ENCODE measurements at places on chromosomes 2 and 18.
A peak's percentile ranks its signal among the peaks of the same experiment; 100 is the strongest.

DNA sequence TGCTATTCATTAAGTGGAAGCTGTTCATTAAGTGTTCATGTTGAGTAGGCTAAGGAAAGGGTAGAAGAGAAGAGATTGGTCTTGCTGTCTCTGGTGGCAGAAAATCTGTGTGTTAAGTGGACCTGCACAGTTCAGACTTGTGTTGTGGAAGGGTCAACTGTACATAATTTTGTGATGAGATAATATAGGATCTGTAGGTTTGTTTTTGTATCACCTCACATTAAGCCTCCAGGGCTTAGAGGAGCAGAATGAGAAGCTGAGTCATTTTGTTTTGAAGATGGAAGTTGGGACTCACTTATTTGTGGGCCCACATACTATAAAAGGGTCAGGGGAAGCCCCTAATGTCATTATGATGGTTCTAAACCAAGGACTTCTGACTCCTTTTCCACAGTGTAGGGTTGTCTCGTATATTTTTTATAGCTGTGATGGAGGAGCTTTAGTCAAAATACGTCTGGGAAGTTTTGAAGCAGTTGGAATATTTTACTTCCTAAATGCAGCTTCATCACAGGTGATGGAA lies 18.2 kb downstream of the PMS1 start:
- ATAC-seq, result no peak

DNA sequence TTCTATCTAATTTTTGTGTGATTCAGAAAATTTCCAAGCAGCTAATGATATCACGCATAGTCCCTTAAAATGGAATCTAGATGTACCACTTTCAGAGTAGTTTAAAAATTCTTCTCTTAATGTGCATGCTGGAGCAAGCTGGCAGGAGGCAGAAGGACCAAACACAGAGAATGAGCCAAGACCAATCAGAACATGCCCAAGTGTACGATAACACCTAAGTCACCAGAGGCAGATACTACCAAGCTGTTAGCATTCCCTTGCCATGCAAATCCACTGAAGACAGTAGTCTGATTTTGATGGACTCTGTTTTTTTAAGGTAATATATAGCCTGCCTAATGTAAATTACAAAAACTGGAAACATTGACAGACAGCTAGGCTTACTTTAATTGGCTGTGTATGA lies 109.3 kb downstream of the DNAH7 start:
- ATAC-seq, result no peak

- ATAC-seq, result no peak
Measured at GRCh38 chr2:194545978-194546377, 1111.0 kb upstream of the SLC39A10 start.

GRCh38 chr18:29779096-29779495 lies 1263.4 kb downstream of the DSC3 start:
- ATAC-seq, result no peak

DNA sequence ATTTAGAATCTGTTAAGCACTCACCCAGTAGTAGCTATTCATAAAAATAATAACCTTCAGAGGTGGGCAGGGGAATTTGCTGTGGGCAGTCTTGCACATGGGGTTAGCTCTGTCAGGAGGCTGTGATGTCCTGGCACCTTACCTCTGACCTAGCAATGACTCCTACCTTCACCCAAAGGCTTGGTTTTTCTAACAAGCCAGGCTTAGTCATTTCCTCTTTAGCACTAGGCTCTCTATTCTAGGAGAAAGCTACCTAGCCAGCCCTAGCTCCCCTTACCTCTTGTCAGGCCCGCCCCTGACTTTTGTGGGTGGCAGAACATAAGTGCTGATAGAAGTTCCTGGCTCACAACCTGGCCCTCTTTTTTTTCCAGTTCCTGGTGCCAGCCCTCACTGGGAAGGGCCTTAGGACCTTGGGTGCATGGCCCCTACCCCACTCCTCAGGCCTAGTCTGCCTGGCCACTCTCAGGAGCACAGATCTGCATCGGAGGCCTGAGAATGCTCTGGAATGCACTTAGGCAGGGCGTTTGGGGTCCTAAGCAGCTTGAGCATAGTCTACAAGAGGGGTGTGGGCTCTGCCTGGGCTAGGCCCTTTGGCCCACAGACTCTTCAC lies 17.7 kb downstream of the CPLX4 start:
- peak; percentile 71 for ATAC-seq

- no peak for ATAC-seq
Measured at GRCh38 chr2:1055014-1055595, 104.5 kb downstream of the SNTG2 start.

DNA sequence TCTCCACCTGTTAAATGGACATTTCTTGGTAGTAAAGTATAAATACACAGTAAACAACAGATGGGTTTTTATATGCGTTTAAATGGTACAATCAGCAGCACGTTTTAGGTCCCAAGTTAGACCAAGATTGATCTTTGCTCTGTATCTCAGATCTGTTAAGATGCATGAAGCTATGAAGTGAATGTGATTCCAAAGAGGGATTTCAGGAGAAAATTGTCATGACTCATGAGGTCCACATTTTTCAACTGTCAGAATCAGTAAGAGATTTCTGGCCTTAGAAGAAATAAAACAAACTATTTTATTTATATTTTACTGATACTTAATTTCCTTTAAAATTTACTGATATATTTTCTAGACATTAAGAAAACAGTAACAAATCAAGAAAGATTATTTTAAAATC lies 142.7 kb downstream of the EML6 start:
- ATAC-seq, result no peak

GRCh38 chr2:196239622-196240587 lies 68.5 kb upstream of the STK17B start:
- ATAC-seq, result peak; percentile 57

DNA sequence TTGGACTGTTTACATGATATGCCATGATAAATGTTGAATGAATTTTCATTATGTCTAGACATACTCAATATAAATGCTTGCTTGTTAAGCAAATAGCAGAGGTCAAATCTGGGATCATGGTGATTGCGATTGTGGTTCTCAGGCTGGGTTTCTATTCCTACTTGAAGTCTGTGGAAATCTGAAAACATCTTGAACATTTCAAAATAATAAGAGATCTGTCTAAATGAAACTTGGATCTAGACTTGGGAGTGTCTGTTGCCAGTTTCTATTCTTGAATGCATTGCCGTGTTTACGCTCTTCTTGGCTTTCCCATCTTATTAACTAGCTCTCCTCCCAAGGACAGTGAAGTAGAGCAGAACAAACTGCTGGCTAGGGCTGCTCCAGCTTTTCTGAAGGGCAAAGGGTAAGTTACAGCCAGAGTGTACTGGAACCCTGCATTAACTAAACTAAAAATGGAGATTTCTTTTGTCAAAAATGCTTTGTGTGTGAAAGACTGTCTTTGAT lies 127.7 kb downstream of the DTNA start:
- no peak for ATAC-seq

DNA sequence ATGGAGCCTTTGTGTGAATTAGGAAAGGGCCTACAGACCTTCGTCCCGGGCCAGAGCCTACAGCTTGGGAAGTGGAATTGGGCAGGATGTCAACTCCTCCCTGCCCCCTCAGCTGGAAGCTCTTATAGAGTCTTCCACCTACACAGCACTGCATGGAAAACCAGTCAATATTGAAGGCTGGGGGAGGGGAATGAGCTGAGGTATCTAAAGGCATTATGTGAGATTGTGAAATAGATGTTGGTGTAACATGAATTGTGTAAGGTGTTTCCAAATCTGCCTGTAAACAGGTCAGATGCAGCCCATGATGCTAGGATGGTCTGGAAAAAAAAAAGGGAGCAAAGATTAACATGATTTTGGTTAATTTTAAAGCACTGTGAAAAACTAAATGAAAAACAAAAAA lies 433.5 kb upstream of the POU3F3 start:
- no peak for ATAC-seq

DNA sequence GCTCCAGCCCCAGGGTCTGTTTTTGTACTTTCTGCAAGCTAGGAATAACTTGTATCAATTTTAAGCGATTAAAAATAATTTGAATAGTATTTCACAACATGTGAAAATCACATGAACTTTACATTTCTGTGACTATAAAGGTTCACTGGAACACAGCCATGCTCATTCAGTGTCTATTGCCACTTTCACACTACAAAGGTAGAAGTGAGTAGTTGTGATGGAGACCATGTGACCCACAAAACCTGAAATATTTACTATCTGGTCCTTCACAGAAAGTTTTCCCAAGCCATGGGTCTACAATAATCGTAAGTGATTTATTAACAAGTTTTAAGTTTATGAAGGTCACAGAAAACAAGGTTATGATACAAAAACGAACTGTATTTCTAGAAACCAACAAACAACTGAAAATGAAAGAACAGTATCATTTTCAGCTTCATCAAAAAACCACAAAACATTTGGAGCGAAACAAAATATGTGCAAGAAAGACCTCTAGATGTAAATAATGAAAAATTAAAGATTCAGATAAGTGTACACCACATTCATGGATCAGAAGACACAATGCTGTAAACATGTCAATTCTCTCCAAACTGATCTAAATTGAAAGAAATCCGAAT lies 68.9 kb upstream of the DNER start:
- no peak for ATAC-seq

DNA sequence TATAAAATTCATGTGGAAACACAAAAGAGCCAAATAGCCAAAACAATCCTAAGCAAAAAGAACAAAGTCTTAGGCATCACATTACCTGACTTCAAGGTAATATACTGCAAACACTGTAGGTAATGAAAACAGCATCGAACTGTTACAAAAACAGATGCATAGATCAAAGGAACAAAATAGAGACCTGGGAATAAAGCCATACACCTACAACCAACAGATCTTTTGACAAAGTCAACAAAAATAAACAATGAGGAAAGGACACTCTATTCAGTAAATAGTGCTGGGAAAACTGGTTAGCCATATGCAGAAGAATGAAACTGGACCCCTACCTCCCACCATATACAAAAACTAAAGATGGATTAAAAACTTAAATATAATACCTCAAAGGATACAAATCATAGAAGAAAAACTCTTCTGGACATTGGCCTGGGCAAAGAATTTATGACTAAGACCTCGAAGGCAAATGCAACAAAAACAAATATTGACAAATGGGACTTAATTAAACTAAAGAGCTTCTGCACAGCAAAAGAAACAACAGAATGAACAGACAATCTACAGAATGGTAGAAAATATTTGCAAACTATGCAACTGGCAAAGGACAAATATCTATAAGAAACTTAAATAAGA lies 218.0 kb downstream of the PHLPP1 start:
- ATAC-seq, result no peak

- no peak for ATAC-seq
Measured at GRCh38 chr2:199485732-199486335, 28.1 kb upstream of the SATB2 start.

DNA sequence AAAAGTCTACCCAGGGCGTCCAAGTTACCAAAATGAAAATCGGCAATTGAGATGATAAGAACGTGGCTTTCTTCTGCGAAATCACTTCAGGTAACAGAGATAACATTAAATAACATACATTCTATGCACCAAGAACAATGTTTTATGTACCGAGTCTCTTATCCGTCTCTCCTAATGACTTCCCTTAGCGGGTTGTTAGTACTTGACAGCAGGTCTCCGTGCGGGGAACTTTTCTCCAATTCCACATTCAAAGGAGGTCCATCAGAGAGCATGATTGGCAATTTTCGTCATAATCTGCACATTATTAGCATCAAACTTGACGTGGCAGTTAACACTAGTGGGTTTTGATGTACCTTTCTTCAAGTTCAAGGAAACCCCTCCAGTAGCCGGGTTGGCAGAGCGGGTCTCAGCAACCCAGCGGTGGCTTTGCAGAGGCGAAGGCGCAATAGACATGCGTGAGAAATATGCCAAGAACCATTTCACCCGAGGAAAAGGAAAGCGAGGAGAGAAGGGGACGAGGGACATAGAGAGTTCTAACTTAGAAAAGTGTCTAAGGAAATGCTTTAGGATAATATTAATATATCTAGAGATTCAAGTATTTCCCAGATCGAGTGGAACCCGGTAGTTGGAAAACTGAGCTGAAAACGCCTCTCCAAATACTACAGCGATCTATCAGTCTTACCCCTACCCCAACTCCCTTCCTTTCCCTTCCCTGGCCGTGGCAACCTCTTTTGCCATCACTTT lies 5.0 kb downstream of the EVX2 start:
- ATAC-seq, result no peak

GRCh38 chr2:121473512-121473911 lies 57.2 kb upstream of the RNU4ATAC start:
- no peak for ATAC-seq
